ENCODE measurements at places on chromosomes 5 and 9. TPM values are rescaled to one million over a fixed set of nuclear protein-coding genes. Genes with fewer than 3 reads are reported as not detected.

- no peak for DNase-seq
Observed at GRCh38 chr9:138015021-138015829, 137.6 kb downstream of the CACNA1B start.

GRCh38 chr5:42677156-42677842 lies 79.3 kb upstream of the CCDC152 start:
- no peak for DNase-seq

Gene RABGAP1
- total RNA-seq: 66.8 TPM

GRCh38 chr5:32679218-32679617 lies 31.9 kb upstream of the NPR3 start:
- DNase-seq: no peak

Gene LAMC3
- total RNA-seq: 8.1 TPM

DNA sequence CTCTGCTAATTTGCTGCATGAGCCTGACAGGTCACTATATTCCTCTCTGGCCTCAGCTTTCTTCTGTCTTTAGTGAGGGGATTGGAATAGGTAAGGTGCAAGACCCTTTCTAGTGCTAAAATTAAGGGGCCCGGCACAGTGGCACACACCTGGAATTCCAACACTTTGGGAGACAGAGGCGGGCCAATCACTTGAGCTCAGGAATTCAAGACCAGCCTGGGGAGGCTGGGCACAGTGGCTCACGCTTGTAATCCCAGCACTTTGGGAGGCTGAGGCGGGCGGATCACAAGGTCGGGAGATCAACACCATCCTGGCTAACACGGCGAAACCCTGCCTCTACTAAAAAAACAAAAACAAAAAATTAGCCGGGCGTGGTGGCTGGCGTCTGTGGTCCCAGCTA lies 37.2 kb downstream of the EGR1 start:
- no peak for DNase-seq

GRCh38 chr5:7638456-7638855 lies 212.5 kb downstream of the CFAP90 start:
- no peak for DNase-seq

Measured in skin of body (tissue), 3 donors.